ENCODE measurements at places on chromosomes 12 and 14.

DNA sequence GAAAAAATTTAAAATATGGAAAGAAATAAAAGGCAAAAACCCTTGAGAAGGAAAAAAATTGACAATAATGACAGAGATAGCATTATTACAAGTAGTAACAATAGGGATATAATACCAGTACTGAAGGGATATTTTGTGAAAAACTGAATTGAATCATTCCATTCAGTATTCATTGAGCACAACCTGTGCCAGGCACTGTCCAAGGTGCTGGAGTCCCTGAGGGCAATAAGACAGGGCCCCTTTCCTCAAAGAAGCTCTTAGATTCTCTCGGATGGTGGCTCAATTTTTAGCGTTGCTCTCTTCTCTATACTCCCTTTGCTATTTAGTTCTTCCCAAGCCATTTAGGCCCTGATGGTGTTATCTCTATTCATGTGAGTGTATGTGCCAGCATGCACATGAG, 34.3 kb upstream of the GAS2L3 start:
- peak; percentile 7 for DNase-seq

- no peak for DNase-seq
These were observed 14.9 kb downstream of the CCDC63 start for GRCh38 chr12:110861729-110862128.

GRCh38 chr14:104228221-104228620, 89.8 kb downstream of the KIF26A start:
- DNase-seq: no peak

DNA sequence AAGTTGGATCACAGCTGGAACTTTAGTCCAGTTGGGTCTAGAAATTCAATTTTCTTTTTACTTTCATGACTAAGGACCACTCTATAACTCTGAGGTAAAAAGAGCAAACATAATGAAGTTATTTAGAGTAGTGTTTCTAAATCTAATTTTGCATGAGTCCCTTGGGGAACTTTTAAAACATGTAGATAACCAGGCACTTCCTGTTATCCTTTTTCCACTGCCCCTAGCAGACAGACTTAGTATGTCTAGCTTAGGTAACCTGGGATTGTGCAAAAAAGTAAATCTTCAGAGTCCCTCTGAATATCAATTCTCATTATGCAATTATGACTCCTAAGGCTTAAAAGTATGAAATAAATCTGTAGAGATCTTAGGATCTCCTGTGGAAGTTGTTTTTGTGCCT, 371.2 kb downstream of the DIO2 start:
- DNase-seq: no peak

- DNase-seq: no peak
These were observed 197.0 kb downstream of the ACSS3 start for GRCh38 chr12:81274637-81275529.

DNA sequence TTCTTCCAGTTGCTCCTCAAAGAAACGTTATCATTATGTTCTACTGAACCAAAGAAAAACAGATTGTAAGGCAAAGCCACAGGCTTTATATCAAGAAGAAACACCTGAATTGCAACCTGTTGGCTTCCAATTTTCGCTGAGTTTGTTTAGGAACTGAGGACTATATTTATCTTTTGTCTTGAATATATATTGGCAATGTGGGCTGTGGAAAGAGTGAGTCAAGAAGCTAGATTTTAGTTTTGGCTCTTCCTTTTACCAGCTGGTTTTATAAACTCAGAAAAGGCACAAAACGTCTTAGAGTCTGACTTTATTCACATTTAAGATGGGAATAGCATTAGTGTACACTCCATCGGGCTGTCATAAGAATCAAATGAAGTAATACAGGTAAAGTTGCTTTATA, 10.4 kb upstream of the PTHLH start:
- no peak for DNase-seq

DNA sequence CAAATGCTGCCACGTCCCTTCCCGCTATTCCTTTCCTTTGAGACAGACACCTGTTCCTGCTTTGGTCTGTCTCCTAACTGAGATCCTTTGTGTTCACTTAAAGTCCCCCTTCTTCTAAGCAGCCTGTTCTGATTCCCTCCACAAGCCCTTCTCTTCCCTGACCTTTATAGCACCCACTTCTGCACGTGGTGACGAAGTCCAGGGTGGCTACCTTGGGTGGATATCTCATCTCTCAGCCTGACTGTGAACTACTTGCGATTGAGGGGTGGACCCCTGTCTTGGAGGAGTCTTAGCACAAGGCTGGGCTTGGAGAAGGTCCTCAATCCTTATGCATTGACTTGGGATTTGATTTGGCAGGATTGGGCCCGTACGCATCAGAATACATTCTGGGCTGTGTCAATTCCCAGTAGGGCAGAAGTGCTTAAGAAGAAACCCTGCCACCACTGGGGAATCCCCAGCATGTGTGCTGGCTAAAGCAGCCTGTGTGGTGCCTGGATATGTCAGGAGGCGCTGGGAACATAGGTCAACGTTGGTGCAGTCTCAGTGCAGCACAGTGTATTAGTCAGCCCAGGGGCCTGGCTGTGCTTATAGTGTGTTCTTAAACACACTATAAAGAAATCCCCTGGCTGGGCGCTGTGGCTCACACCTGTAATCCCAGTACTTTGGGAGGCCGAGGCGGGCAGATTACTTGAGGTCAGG, 23.6 kb downstream of the KRT80 start:
- no peak for DNase-seq

DNA sequence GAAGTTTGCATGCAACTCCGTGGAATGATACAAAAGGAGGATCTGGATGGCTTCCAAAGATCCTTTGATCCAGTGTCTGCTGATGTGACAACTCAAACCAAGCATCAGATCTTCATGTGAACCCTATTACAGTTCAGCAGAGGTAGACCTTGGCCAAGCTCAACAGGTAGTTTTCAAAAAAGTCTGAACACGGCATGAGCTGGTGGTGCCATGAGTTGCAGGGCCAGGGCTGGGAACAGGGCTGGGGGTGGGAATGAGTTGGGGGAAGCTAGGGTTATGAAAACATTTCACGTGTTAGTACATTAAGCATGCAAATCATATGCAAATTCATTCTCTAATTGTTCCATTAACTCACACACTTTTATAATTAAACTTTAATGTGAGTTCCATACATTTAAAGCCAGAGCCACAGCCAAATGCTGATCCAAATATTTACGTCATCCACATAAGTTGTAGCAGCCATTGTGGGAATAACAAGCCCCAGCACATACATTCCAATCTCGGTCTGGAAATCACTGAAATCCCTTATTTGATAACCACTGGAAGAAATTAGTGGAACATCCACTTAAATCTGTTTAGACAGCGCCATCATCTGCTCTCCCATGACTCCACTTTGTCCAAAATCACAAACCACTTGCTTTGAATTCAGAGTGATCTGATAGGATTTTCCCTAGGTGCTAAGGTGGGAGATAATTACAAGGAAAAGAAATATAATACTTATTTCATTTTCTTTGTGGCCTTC, 158.5 kb downstream of the APAF1 start:
- no peak for DNase-seq

GRCh38 chr12:20475542-20475941, 107.2 kb downstream of the PDE3A start:
- no peak for DNase-seq

DNA sequence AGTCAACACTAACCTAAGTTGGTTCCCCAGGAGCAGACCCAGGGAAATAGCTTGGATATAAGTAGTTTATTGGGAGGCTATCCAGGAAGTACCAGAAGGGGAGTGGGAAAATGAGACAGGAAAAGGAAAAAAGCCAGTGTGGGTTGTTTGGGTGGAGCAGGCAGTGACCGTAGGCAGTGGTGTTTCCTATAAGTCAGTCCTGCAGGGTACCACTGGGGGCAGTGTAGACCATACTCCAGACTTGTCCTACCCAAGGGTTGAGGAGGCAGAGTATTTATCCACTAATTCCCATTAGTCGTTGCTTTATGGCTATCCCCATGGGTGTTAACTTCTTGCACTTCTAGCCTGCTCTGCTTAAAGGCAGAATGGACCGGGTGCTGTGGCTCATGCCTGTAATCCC, 6.4 kb upstream of the CCDC60 start:
- peak; percentile 52 for DNase-seq

DNA sequence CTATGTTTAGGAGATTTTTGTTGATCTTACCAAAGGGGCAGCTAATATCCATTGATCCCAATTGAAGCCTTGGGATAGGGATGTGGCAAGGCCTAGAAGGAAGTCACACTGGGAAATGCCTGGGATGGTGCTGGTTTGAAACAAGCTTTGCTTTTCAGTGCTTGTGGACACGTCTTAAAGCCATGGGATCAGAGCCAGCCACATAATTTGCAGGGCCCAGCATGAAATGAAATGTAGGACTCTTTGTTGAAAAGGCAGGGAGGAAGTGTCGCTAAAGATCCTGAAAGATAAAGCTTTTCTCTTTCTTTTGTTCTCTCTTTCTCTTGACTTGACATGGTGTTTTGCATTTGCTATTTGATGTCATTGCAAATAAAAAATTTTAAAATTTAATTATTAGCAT, 5.0 kb downstream of the TTC9 start:
- DNase-seq: no peak

- no peak for DNase-seq
These were observed 364.7 kb downstream of the NUAK1 start for GRCh38 chr12:105774037-105774436.

GRCh38 chr12:128138125-128138524, 128.8 kb upstream of the TMEM132C start:
- DNase-seq: no peak

DNA sequence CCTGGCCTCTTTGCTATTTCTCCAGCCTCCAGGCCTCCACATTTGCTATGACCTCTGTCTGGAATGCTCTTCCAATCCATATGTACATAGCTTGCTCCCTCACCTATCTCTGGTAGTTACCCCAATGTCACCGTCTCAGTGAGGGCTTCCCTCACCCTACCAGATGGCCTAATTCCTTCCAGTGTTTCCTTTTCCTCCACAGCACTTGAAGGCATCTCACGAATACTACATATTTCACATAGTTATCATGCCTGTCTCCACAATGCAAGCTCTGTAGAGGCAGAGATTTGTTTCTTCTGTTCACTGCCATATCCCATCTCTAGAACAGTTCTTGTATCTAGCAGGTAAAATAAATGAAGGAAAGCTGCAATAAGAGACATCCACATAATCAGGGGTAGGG, 21.3 kb upstream of the HSP90B1 start:
- DNase-seq: no peak

- peak; percentile 17 for DNase-seq
These were observed 212.3 kb upstream of the GARIN6 start for GRCh38 chr12:99435095-99435791.

DNA sequence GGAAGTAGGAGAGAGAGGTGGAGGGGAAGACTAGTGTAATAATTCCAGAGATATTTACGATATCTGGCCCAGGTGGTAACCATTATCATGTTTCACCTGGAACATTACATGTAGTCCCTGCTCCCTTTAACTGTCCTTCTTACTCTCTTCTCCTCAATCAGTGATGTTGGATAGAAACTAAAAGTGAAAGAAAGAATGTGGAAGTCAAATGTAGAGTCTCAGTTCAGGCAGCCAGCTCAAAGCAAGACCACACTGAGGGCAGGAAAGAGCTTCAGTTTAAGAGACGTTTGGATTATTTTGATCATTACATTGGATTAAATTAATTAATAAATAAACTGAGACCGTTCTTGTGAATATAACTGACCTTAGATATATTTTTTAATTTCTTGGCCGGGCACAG, 594.4 kb downstream of the FLRT2 start:
- no peak for DNase-seq

DNA sequence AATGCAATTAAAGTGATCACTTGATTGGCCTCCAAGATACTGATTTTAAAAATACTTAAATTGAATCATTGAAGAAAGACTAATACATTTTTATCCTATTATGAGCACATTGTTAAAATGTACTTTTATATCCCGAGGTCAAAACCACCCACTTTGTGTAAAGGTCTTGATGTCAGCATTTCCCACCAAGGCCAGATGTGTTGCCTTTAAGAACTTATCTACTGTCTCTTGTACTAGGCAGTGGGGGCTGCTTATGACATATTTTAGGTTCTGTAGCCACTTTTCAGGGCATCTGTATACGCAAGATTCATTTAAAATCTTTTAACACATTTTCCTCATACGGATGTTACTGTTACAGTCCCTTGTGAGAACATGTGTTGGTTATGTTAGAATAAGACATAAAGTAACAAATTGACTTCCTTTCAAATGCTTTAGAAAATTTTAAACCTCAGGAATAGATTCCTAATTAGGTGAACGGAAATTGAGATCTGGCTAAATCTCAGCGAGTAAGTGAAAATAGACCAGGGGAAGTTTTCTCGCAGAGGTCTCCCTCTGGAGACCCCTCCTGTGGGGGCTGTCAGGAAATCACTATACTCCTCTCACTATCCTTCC, 456.2 kb downstream of the ADAMTS20 start:
- DNase-seq: no peak

GRCh38 chr12:52976574-52977071, 27.7 kb downstream of the KRT18 start:
- DNase-seq: no peak

GRCh38 chr14:66603945-66604344, 96.0 kb downstream of the GPHN start:
- DNase-seq: no peak

DNA sequence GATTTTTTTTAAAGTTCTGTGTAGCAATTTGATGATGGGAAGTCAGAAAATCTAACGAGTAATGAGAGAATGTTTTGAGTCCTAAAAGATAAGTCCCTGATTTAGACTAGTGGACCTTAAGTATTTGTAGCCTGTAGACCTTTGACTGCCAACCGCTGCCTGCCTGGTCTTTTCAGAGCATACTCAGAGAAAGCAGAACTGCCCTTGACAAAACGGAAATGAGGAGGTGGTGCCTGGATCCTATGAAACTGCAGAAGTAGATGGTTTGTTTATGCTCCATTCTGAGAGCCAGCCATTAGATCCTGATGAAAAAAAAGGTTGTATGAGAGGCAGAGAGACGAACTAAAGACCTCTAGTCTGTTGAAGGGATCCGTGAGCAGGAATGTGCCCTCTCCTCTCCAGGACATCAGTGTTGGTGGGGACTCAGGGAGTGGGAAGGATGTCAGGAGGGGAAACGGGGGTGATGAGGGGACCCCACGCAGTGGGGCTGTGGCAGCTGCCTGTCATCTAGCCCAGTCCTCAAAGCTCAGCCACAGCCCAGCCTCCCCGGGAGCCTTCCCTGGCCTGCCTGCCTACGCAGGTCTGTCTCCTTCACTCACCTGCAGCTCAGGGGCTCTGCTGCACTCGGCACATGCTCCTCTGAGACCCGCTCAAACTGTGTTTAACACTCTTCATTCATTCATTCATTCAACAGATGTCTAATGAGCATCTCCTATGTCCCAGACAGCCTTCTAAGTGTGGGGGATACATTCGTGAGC, 447.5 kb downstream of the AACS start:
- DNase-seq: no peak

DNA sequence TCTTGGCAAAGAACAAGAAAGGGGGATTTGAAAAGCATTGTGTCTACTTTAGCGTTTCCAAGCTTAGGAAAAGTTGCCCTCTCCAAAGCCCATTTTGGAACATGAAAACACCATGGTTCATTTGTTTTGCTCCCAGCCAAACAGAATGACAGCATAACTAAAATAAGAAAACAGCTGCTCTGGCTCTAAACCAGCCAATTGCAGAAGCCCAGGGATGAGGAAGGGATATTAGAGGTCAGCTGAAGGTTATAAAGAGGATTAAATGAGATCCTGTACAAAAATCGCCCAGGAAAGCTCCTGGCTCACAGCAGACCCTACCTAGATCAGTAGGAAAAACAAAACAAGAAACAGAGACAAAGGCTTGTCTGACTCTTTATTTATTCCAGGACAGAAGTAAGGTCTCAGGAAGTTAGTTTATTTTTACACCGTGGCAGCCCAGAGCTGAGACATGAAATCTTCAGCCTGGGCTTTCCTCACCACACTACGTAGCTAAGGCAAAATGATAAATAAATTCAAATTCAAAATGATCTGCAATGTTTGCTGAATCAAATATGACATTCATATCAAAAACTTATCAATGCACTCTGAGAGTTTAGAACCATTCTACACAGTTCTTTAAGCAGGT, 25.9 kb downstream of the SPX start:
- DNase-seq: no peak
